NCI-H748 treated with DMSO at 0.1 percent for 48 hours (cell line): ENCODE measurements at places on chromosomes 12 and 14.

GRCh38 chr12:124399622-124400021 is 104.7 kb downstream of the RFLNA start:
- no peak for DNase-seq

DNA sequence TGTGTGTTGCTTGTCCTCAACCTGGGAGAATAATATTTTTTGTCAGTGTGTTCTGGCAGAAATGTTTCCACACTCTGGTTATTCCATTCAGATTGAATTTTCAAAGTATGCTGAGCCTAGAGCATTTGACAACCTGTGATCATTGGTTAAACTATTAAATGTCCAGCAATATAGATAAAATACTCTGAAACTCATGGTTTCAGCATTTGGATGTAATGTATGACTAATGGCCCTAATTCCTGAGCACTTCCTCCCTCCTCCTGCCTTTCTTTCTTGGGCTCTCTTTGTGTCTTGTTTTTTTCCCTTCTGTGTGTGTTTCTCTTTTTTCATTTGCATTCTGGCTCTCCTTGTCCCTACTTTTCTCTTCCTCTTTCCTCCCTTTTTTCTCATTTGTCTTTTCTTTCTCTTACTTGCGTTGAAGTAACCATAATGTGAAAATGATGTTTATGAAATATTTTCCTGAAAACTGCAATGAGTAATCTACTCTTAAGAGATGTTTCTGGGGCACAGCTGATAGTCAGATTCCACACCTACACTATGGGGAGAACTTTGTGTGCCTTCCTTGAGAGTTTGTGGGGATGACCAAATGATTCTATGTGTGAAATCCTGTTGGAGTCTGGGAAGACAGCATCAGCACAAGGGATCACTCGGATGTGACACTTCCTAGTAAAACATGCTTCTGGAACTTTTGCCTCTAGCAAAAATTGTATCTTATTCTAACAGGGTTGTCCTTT is 74.6 kb downstream of the FRMD6 start:
- no peak for DNase-seq

DNA sequence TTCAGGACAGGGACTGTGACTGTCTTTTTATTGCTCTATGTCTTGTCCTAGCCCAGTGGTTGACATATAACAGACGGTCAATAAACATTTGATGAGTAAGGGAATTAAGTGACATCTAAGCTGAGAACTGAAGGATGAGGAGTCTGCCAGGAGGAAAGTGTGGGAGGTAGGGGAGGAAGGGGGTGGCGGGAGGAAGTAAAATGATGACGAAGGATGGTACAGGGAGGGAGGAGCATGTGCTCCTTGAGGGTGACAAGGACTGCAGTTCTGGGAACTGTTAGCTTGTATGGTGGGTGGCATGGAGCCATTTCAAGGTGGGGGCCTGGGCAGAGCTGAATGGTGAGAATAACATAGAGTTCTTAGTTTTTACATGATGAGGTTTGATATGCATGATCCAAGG is 64.4 kb downstream of the RGS6 start:
- DNase-seq = no peak

GRCh38 chr12:46177837-46178608 is 90.8 kb downstream of the SLC38A1 start:
- DNase-seq = no peak

- peak; percentile 23 for DNase-seq
Observed at GRCh38 chr12:95848575-95849388, 10.0 kb upstream of the SNRPF start.
